ENCODE measurements at places on chromosomes 3 and 15.

- DNase-seq = no peak
These were observed 5.7 kb downstream of the NTRK3 start for GRCh38 chr15:88250826-88251225.

DNA sequence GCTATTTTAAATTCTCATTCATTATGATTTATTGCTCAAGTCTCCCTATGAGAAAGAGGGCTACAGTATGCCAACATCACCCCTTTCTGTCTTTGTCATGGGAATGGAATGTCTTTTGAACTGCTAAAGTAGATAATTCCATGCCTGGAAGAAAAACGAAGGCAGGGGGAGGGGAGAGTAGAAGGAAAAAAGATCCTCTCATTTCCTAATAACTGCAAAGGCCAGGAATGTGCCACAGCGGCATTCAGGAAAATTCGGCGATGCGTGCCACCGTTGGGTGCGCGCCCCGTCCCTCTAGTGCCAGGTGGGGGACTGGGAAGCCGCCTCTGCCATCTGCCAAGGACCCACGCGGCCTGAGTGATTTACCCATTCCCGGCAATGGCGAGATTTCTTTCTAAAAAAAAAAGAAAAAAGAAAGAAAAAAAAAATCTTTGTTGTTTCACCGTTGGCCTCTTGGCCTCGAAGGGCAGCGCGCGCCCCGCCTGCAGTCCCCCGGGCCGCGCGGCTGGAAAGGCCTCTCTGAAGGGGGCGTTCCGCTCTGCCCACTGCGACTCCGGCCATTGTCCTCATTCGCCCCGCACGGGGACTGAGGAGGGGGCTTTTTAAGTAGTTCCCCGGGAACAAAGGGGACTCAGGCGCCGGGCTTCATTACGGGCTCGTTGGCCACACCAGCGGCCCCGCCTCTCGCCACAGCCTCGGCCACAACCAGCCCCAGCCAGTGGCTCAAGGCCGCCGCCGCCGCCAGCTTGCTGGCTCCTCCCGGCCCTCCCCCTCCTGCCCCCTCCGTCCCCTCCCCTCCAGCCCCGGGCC, 54.5 kb downstream of the CPN2 start:
- DNase-seq = no peak

- no peak for DNase-seq
These were observed 193.2 kb upstream of the TPRG1 start for GRCh38 chr3:188978421-188979171.

- DNase-seq = no peak
These were observed 11.2 kb downstream of the APBA2 start for GRCh38 chr15:28896951-28897350.

DNA sequence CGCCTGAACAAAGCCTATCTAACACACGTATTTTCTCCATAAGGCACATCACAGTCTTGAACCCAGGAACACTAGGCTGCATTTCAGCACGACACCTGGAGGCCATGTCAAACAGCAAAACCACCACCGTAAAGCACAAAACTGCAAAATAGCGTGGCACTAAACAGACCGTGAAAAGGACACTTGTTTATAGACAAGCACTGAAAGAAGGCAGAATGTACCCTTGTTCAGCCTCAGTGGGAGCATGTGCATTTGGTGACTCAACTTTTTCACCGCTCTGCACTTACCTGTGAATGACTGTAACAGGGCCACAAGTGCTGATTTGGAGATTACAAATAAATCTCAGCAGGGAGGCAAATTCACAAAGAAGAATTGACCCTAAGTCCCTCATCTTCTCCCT, 80.8 kb downstream of the ISG20 start:
- no peak for DNase-seq

DNA sequence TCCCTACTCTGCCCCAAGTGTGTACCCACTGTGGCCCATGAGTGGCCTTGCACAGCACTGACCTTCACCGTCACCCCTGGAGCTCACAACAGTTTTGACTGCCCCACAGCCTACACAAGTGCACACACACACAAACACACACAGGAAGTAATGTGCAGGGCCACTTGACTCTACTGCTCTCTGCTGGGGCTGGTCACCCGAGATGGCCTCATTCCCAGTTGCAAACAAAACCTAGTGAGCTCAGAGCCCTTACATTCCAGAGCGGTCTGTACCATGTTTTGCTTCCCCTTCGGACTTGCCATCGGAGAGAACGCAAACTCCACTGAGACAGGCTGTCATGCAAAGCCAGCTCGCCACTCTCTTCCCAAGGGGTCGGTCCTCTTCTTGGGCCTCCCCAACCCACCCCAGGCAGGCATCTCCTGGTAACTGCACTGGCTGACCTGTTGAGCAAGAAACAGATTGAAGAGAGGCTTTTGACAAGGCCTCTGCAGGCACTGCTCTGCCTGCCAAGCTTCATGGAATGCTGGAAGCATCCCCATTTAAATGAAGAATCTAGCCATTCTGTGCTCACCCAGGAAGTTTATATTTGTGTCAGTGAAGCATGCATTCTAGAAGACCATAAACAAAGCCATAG, 232.0 kb upstream of the IGF1R start:
- DNase-seq = no peak

DNA sequence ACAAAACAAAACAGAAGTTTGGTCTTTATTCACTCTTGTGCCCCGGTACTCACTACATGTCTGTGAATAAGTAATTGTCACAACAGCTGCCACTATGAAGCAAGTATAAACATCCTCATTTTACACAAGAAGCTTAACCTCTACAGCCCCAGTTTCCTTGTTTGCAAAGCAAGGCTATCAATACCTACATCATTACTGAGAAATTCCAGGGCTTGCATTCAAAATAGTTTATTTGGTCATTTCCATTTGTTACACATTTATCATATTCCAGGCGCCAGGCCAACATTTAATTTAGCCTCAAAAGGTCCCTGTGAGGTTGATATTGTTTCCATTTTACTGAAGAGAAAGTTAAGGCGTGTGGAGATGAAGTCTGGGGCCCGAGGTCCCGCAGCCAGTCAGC, 161.4 kb upstream of the LRTM1 start:
- DNase-seq = no peak

Data from GM19239 (cell line).